ENCODE measurements at places on chromosomes 5 and 9.

DNA sequence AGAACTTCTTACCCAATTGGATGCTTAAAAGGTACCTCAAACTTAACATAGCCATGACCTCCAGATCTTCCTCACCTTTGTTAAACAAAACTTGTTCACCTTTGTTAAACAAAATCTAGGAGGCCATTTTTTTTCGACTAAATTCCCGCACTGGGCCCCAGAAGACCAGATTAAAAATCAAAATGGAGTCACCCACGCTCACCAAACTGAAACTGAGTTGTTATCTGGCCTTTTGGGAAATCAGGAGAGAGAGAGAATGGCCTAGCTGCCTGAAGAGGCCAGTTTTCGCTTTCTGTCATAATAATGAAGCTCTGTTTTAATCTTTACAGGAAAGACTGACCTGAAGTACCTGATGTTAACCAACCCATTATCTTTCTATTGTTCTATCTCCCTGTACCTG lies 69.4 kb downstream of the FYB1 start:
- DNase-seq, result no peak

- no peak for DNase-seq
These were observed 5.4 kb upstream of the ANXA1 start for GRCh38 chr9:73146111-73146815.

- no peak for DNase-seq
These were observed 27.0 kb upstream of the IFNB1 start for GRCh38 chr9:21104787-21105186.

DNA sequence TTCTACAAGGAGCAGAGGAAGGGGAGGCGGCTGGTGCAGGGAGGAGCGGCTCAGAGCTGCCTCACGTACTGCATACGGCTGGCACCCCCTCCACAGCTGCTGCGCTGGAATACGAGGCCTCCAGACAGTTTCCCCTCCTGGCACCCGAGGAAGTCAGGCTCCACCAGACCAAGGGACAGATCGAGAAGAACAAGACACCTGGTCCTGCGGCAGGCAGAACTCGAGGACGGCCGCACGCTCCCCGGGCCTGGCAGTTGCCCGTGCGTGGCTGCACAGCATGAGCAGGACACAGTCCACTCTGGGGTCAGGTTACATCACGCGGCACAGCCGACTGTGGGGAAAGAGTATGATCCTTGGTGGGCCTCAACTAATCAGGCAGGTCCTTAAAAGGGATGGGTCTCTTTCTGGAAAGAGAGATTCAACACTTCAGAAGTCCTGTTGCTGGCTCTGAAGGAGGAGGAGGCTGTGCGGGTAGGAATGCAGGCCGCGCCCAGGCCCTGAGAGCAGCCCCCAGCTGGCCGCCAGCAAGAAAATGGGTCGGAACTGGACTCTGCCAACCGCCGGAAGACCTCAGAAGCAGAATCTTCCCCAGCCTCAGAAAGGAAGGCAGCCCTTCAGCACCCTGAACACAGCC lies 11.6 kb downstream of the UBAC1 start:
- no peak for DNase-seq

DNA sequence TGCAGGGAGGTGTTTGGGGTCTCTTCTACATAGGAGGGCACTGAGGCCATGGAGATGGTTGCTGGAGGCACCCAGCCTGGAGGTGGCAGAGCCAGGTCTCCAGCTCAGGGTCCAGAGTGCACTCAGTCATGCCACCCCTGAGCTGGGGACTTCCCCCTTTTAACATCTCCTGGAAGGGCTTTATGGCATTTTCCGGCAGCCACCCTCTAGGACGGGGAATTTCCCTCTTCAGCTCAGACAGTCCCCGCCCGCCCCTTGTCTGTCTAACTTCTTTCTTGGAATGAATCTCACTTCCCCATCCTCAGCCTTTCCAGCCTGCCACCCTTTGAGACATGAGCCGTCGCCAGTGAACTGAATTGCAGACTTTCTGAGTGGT lies 49.9 kb downstream of the COL15A1 start:
- no peak for DNase-seq

GRCh38 chr5:153358315-153358976 lies 132.0 kb upstream of the GRIA1 start:
- no peak for DNase-seq

DNA sequence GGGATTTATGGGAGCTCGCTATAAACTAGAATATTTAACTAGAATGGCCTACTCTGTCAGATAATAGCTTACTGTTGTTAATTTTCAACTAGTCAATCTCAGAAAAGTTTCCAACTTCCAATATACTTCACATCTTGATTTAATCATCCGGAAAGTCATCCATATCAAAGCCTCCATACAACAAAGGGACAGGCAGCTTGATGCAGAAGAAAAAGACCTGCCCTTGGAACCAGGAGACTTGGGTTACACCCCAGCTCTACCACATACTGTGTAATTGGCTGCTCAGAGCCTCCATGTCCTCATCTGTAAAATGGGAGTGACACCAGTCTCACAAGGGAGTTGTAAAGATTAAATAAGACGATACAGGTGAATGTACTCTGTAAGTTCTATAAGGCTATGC lies 1.9 kb downstream of the PTPN3 start:
- no peak for DNase-seq

GRCh38 chr9:98484162-98484561 lies 224.6 kb downstream of the GABBR2 start:
- DNase-seq, result no peak

DNA sequence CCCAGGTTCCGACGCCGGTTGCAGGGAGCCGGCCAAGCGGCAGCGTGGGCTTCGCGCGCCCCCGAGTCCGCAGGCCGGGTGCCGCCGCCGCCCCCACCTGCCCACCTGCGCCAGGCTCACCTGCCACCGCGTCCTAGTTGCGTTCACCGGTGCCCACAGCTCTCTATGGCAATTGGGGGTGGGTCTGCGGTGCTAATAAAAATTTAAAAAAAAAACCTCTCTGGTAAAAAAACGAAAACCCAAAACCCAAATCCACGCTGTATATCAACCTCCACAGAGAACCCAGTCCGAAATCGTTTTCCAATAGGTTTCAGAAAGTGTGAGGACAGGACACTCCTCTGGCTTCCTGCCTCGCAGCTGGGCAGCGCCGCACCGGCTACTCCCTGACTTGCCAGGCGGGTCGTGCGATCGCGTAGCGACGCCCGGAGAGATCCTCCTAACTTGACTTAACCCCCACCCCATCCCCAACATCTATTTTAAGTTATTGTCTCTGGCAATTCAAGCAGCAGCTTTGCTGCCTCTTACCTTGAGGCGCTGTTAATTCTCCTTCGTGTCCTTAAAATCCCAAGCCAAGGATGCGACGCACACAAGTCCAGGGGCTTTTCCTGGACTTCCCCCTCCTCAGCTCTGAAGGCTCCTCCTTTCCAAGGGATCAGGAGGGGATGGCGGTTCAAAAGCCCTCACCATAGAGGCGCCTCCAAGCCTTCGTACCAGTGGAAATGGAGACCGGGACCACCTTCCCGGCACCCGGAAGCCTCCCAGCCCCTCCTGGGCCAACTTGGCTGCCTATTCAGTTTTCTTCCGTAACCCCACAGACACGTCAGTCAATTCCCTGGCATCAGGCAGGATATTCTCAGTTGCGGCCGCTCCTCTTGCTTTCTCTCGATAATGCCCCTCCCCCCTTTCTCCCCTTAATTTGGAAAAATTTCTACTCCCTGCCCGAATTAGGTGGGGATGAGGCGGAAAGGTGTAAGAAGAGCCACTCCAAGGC lies 1639.4 kb upstream of the C9orf72 start:
- DNase-seq, result no peak

- DNase-seq, result no peak
These were observed 17.7 kb upstream of the ANKRD33B start for GRCh38 chr5:10546186-10546585.

DNA sequence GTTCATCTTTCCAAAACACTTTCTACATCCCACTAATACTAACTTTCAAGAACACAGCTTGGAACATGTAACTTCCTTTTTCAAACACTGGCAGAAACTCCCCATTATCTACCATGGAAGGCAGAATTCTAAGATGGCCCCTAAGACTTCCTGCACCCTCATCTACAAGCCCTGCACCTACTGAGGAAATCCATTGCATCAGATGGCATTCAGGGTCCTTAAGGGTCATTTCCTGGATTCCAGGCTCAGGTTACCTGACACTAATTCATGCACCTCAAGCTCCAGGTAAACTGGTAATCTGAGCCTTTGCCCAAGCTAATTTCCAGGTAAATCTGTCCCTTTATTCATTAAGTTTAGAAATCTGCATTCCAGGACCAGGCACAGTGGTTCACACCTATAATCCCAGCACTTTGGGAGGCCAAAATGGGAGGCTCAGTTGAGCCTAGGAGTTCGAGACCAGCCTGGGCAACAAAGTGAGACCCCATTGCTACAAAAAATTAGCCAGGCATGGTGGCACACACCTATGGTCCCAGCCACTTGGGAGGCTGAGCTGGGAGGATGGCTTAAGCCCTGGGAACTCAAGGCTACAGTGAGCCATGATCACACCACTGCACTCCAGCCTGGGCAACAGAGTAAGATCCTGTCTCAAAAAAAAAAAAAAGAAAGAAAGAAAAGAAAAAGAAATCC lies 91.6 kb downstream of the NFIB start:
- no peak for DNase-seq

- DNase-seq, result no peak
These were observed 8.3 kb upstream of the TGFBI start for GRCh38 chr5:136020383-136021015.

- DNase-seq, result no peak
These were observed 25.4 kb upstream of the RNF20 start for GRCh38 chr9:101508211-101508610.

DNA sequence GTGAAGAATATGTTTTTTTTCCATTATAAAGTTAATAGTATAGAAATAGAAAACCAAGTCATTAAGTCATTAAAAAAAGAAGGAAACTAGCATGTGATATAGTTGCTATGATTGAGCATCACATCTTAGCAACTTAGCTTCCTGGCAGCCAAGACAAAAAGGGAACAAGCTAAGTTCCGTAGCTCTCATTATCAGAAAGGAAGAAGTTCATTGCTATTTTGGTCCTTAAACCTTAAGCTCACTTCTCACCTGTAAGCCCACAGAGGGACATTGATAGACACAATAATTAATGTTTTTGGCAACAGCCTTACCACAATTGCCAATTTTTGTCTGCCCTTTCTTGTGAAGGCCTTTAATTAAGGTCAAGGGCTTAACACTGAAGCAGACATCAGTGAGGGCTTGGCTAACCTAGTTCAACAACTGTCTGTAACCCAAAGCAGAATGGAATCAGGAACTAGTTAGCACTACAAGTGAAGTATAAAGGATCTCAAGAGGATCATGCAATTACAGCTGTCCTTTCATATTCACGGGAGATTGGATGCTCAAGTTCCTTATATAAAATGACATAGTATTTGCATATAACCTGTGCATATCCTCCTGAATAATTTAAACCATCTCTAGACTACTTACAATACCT lies 24.0 kb upstream of the KLF4 start:
- no peak for DNase-seq

GRCh38 chr9:112811518-112811917 lies 61.0 kb downstream of the SNX30 start:
- no peak for DNase-seq

GRCh38 chr9:136323371-136323789 lies 4.0 kb upstream of the GPSM1 start:
- no peak for DNase-seq

DNA sequence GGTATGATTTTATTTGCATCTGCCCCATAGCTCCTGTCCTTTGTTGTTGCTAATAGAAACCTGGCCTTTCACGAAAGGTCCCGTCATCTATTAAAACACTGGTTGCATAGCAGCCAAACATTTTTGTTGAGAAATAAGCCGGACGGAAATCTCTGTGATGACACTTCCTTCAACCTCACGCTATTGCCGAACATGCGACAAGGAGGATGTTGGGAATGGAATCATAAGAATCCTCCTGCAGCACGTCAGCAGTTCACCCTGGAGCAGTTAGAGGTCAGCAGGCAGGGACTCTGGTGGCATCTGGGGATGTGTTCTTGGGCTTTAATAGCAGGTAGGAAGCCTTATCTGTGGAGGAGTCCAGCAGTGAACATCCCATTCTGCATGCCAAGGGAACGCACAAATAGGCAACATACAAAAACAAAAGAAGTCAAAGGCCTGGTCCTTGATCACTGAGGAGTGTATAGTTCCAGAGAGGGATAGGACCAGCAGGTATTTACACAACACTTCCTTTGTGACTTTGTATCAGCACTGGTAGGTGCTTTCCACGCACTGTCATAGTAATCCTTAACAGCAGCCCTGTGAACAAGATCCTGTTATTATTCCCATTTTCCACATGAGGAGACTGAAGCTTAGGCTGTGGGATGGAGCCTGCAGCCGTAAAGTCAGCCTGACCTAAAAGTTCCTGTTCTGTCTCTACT lies 33.4 kb downstream of the ARHGAP26 start:
- no peak for DNase-seq

GRCh38 chr5:176830995-176831423 lies 20.6 kb downstream of the UNC5A start:
- DNase-seq, result no peak

GRCh38 chr5:60453186-60453976 lies 246.6 kb downstream of the DEPDC1B start:
- DNase-seq, result no peak

GRCh38 chr5:163578652-163579051 lies 73.2 kb downstream of the MAT2B start:
- DNase-seq, result no peak

DNA sequence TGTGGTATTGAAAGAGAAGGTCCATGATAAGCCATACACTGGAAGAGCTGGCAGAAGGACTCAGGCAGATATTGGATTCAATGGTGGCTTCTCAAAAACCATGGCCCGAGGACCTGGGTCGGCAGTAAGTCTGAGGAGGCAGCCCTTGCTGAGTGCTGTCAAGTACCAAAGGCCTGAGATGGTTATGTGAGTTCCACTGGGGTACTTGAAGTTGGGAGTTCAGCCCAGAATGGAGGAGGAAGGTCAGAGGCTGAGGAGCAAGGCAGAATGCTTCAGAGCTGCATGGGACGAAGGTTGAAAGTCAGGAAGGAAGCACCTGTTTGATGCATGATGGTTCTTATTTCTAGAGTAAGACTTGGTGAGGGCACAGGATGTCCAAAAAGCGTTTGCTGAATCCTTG lies 194.9 kb downstream of the DIRAS2 start:
- no peak for DNase-seq

- DNase-seq, result no peak
These were observed 175.7 kb upstream of the SMIM23 start for GRCh38 chr5:171609806-171610452.

GRCh38 chr9:34125681-34126206 lies 754 bp downstream of the DCAF12 start:
- DNase-seq, result no peak

DNA sequence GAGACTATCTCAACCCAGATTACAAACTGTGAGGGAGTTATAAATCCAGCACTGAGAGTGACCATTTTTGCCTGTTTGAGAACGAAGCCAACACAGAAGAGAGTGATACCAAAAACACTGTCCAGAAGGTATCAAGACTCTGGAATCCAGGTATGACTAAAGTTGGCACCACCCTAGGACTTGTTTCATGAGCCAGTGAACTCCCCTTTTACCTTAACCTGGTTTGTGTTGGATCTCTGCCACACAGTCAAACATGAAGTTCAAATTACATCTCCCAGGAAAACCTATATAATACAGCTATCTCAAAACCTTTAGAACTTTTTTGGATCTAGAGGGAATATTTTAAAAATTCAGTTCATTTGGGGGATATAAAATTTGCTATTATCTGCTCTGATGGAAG lies 11.4 kb downstream of the ZBTB5 start:
- no peak for DNase-seq

GRCh38 chr9:118419676-118420075 lies 715.5 kb downstream of the TLR4 start:
- no peak for DNase-seq
